ENCODE measurements at places on chromosomes 6 and 20.
A peak's percentile ranks its signal among the peaks of the same experiment; 100 is the strongest.

DNA sequence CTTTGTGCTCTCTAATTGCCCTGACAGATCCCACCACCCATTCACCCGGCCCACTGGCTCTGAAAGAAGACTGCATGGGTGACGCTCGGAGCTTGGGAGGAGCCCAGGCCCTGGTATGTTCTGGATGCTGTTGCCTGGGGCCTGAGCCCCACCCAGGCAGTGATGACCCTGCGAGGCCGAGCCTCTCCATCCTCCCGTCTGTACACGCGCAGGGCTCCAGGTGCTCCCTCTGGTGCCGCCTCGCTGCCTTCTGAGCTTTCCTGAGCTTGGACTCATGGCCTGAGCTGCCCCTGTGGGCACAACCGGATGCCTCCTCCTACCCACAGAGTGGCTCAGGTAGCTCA lies 61.2 kb downstream of the STK35 start:
- no peak for DNase-seq

DNA sequence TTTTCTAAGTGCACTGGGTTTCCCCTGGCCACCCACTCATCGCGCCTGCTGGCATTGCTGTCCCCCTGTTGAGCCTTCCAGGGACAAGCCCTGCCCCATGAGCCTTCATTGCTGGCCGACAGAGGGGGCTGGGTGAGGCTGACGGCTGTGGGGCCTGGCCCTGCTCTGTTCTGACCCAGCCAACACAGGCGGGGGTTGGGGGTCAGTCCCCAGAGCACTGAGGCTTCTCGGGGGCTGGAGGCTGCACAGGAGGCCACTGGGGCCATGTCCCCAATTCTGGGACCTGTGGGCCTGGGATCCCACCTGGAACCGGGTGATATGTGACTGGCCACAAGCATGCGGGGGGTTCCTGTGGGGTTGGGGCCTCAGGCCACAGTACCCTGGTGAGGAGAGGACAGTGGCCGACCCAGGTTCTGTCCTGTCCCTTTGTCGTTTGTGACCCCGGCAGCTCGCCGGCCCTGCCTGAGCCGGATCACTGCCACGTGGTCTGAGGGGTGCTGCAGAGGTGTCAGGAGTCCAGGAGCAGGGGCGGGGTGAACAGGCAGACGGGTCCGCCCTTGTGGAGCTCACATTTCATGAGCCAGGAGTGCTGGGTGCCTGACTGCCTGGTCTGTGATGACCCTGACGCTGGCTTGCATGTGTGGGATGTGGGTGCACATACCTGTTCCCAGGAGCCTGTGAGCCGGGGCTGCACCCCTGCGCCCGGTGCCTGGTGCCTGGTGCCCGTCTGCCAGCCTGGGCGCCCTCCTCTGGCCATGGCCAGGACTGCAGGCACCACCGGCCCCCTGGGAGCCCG lies 2.1 kb upstream of the COL20A1 start:
- no peak for DNase-seq

GRCh38 chr6:710601-711571 lies 17.9 kb upstream of the EXOC2 start:
- DNase-seq: peak; percentile 18

DNA sequence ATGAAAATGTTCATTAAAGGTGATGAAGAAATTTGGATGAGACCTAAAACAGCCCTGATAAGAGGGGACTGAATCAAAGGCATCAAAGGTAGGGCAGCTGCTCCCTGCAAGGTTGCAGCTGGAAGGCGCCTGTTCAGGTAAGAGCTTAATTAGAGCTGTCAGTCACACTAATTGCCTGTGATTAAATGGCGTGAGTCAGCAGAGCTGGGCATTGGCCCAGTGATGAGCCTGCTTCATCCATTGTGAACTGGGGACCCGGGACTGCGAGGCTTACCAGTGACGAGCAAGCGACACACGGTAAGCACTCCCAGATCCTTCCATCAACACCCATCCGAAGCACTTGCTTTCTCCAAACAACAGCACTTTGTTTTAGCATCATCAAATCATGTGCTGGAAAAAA lies 621.5 kb upstream of the CDH4 start:
- DNase-seq: no peak

GRCh38 chr6:36924131-36924530 lies 30.4 kb upstream of the PI16 start:
- no peak for DNase-seq

GRCh38 chr20:51444922-51445438 lies 97.5 kb downstream of the NFATC2 start:
- no peak for DNase-seq

DNA sequence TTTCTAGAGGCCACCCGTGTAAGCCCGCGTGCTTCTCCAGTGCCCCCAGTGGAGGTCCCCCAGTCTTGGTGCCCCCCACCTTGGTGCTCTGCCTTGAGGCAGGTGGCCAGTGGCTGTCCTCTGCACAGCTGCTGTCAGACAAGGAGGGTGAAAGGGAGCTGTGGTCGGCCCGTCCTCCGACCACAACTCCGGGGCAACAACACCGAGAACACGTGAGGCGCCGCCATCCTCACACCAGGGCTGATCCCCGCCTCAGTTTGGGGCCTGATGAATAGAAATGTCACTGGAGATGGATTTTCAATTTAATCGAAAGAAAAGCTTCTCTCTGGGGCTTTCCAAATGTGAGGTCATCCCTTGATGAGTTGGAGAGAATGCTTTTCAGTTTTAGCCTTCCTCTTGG lies 304.6 kb downstream of the CDH4 start:
- DNase-seq: no peak

DNA sequence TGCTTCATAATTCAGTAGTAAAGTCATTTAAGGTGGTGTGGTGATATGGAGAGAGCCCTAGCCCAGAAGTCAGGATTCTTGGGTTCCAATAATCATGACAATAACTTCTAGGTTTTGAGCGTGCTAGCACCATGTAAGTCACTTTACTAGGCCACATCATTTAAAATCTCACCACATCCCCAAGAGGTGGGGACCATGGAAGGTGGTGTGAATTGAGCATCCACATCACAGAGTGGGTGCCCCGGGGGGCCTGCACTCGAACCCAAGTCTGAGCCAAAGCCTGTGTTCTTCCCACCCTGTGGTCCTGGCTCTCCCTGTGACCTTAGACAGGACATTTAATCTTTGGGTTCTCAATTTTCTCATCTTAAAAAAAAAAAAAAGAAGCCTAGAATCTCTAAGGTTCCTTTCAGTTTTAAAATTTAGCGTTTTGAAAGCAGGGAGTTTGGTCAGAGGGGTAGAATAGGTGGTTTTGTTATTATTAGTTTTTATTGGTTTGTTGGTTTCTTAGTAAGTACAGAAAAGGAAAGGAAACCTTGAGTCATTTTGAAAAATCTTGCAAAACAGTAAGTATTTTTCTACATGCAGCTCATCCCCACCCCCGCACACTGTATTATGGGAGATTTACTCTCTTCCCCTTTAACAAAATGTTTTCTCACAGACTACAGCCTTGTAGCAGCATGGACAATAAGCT lies 26.4 kb downstream of the ARMC2 start:
- DNase-seq: peak; percentile 18

DNA sequence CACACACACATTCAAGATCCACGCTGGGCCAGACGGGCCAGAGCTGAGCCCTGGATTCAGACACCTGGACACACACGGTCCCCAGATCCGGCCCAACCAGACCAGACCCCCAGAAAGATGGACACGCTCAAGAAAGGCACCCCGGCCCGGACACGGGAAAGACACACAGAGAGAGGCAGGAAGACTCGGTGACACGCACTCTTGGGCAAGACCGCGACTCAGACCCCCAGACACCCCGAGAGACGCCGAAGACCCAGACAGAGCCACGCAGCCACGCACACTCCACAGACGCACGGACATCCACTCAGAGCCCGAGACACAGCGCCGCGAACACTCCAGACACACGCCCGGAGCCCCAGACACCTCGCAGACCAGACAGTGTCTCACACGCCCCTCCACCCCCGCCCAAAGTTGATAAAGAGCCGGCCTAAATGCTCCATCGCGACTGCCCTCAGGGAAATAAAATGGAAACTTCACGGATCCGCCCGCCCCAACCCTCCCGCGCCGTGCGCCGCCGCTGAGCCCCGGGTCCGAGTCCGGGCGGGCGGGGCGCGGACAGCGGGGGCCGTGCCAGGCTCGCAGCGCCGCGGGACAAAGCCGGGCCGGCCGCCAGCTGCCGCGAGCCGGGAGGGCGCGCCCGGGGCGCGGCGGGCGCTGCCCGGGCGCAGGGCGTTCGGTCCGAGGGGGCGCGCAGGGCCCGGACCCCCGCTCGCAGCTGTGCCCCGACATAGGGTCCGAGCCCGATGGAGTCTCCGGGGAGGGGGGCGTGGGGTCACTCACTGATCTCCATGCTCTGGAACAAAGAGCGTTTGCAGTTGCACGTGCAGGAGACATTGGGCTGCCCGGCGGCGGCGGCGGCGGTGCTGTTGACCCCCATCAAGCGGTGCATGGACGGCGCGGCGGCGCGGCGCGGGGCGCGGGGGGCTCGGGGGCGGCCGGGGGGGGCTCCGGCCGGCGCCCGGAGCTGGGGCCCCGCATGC lies 831 bp downstream of the PMEPA1 start:
- no peak for DNase-seq

- no peak for DNase-seq
Observed at GRCh38 chr6:156775717-156776116, 1.5 kb upstream of the ARID1B start.

GRCh38 chr20:58044286-58044685 lies 184.2 kb downstream of the ANKRD60 start:
- DNase-seq: no peak

GRCh38 chr20:39421571-39422105 lies 459.5 kb downstream of the DHX35 start:
- no peak for DNase-seq

GRCh38 chr6:12266571-12266970 lies 23.6 kb upstream of the EDN1 start:
- DNase-seq: no peak

- DNase-seq: no peak
Observed at GRCh38 chr20:35702051-35702823, 3.0 kb downstream of the ROMO1 start.

DNA sequence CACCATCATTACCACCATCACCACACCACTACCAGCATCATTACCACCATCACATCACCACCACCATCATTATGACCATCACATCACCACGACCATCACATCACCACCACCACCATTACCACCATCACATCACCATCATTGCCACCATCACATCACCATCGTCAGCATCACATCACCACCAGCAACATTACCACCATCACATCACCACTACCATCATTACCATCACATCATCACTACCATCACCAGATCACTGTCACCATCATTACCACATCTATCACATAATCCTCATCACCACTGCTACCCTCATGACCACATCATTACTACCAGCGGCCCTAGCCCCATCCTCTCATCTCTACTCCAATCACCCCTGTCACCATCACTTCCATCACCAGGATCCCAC lies 3.5 kb upstream of the SLC22A7 start:
- DNase-seq: no peak

- no peak for DNase-seq
Observed at GRCh38 chr6:143123081-143123480, 62.4 kb downstream of the AIG1 start.

DNA sequence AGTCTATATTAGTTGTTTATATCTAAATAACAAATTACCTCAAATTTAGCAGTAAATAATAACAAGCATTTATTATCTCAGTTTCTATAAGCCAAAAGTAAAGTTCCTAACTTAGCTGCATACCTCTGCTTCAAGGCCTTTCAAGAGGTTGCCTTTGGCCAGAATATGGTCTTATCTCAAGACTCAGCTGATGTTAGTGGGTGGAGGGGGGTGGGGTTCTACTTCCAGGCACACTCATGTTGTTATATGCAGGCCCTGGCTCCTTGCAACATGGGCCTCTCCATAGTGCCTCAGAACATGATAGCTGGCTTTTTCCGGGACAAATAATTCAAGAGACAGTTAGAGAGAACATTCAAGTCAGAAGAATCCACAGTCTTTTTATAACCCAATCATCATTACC lies 266.0 kb downstream of the ADGRB3 start:
- DNase-seq: no peak

DNA sequence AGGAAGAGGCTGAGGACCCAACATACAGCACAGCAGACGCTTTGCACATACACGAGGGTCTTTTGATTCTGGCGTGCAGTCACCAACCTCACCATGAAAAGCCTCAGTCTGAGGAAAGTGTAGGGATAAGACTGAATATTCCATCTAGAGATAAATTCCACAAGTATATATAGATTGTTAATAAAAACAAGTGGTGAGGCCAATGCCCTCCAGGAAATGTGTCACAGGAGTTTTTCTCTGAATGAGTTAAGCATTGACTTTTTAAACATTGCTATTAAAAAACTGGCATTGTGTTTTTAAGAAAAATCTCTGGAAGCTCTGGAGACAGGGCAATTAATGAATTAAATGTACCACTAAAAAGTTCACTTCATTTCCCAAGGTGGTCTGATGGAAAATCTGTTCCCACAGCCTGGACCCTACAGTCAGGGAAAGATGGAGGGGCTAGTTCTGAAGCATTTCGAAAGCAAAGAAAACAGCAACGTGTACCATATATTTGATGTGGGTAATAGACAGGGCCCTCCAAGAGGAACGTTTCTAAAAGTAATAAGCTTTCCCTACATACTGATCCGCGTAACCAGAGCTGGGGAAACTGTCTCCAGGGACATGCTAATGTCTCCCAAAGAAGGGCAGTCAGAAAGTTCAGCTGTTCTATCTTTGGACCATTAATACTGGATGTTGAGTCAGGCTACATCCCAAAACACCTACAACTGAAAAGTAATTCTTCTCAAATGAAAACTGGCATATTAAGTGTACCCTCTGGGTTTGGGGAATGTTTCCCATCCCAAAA lies 301.1 kb downstream of the FOXC1 start:
- no peak for DNase-seq

- no peak for DNase-seq
Observed at GRCh38 chr6:925656-926213, 232.8 kb upstream of the EXOC2 start.

GRCh38 chr6:104505838-104506237 lies 353.9 kb downstream of the HACE1 start:
- no peak for DNase-seq

DNA sequence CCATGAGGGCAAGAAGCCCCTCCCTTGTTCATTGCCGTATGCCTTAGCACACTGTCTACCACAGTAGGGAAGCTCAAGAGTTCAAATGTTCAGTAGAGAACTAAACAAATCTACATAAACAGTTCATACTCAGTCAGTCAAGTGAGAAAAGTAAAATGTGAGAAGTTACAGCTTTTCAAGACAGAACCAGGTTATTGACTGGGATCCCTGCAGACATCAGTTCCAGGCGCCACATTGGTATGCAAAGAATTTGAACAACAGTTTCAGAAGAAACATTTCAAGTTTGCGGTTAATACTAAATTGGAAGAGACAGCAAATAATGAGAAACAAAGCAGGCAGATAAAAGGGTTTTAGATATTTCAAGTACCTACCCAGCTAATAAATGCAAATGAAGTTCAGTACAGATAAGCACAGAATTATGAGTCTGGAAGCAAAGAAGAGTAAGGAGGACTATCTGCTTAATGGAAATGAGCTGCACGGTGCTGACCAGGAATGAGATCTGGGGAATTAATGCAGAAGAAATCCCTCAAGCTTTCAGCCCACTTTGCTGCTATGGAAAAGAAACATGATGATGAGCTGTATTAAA lies 246.2 kb downstream of the HACE1 start:
- DNase-seq: no peak

DNA sequence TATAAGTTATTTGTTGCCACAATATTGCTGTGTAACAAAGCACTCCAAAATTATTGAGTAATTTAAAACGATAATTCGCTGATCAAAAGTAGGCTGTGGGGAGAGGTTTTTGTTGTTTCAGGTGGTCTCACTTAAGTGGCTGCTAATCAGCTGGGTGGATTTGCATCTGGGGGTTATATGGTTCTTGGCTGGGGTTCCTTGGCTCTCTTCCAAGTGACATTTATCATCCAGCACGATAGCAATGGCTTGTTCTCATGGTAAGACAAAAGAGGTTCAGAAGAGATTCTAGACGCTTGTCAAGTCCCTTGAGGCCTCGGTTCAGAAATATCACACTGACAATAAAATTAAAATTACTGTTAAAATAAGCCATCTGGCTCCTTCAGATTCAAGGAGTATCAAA lies 1648.8 kb downstream of the GRIK2 start:
- DNase-seq: no peak

Data from stimulated activated CD4-positive, alpha-beta T cell treated with anti-CD3 and anti-CD28 coated beads, Interleukin-1b, Interleukin-23, amount 100 ng/mL, for 1 hour (primary cell).